Osteocyte (in vitro differentiated cells): ENCODE measurements at places on chromosomes 7 and 10.
A peak's percentile ranks its signal among the peaks of the same experiment; 100 is the strongest.

GRCh38 chr10:12389154-12389734, 39.9 kb downstream of the CAMK1D start:
- DNase-seq: no peak

DNA sequence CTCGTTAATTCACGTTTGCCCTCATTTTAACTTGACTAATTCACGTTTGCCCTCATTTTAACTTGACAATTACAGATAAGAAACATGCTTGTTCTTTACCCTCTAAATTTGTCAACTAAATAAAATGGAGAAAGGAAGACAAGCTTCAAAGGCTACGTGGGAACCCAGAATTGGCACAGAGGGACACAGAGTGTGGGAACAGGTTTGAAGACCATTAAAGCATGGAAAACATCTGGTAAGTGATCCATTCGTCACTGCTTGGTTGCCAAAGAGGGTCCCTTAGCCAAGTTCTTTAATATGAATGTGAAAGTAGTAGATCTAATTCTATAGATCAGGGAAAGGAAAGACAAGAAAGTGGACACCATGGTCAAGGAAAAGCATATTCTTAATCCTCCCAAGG, 57.2 kb downstream of the ITIH5 start:
- DNase-seq: no peak

DNA sequence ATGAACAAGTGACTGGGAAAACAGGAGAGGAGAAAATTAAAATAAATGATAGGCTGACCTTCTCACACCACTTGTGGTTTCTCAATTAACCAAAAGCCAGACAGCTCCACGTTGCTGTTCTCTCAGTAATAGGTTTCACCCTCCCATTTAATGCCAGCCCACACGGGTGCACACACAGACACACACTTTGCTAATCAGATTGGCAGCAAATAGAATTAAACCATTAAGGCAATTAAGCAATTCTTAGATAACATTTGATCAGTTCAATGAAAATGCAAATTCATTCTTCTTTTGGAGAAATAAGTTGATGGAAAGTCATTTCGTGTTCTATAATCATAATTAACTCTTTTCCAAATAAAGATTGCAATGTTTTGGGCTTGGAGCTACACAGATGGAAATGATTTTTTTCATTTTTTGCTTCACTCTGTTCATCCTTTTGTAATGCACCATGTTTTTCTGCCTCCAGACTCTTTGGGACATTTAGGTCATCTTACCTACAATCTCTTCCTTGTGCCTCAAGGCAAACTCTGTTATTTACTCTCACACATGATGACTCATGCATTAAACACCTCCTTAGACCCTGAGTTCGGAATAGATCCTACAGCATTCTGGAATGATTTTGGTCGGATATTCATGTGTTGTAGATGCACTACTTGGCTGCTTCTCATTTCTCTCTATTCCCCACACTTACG, 700.7 kb downstream of the AUTS2 start:
- no peak for DNase-seq

GRCh38 chr10:80487421-80487785, 33.3 kb downstream of the TSPAN14 start:
- no peak for DNase-seq

- no peak for DNase-seq
These were observed 3.6 kb downstream of the ADCK2 start for GRCh38 chr7:140676306-140676705.

GRCh38 chr10:102324061-102324460, 71.4 kb upstream of the NFKB2 start:
- DNase-seq: no peak

GRCh38 chr10:114684822-114685209, 26.7 kb upstream of the ABLIM1 start:
- DNase-seq: no peak

- DNase-seq: no peak
These were observed 97.4 kb downstream of the C10orf105 start for GRCh38 chr10:71622154-71622526.

DNA sequence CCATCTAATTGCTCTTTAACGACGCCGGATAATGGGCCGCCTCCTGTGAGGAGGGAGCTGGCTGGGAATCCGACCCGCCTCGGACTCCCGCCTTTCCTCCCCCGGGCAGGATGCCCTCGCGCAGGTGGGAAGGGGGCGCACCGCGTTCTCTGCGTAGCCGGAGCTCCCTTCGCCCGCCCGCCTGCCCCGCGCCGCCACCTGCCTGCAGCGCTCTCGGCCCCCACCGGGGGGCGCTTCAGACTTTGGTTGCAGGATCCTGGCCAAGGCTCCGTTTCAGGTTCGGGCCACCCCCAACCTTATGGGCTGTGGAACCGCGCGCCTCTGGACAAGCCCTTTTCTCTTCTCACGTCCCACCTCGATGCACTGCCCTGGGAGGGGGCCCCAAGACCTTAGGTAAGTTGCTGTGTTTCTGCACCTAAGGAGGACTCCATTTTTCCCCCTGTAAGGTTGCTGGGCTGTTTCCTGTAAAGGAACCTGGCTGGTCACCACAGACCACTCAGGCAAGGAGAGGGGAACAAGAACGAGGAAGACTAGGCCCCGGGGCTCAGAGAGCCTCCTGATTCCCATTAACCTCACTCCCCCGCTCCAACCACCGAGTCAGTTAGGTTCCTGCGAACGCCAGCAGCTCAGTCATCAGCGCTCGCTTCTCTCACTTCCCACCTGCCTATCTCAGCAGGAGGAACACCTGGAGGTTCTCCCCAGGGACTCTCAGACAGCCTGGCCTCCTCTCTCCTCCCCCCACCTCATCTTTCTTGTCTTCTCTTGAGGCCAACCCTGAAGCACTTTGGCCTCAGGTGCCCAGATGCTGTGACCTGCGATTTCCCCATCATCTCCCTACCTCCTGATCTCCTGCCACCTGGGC, 11.3 kb upstream of the KAZALD1 start:
- DNase-seq: peak; percentile 92

DNA sequence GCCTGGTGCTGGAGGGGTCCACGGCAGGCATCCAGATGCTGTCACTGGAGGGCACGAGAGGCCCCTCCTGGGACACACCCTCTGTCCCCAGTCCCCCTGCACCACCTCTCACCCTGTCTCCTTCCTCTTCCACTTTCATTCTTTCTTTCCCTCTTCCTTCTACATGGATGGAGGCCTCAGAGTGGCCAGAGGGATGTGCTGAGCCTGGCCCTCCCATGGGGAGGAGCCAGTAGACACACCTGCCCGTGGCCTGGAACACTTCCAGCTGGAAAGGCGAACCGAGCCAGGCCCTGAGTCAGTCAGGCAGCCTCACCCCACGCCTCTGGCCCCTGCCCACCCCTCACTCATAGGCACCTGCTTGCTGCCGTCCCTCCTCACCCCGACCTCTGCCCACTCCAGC, 55.9 kb upstream of the MXI1 start:
- no peak for DNase-seq

DNA sequence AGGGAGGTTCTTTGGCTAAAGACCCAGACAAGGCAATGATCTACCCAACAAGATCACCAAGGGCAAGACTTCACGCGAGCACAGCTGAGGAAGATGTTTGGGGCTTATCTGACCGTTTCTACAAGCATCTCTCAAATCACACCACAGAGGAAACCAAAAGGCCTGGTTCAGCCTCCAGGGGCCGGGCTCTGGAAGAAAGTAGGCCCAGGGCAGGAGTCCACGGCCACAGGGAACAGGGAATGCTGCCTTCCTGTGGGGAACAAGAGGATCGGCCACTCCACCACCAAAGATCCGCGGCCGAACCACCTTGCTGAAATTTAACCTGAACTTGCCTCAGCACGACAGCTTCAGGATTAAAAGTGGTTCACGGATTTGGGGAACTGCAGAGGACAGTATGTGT, 332.5 kb downstream of the PTPRN2 start:
- DNase-seq: peak; percentile 72

DNA sequence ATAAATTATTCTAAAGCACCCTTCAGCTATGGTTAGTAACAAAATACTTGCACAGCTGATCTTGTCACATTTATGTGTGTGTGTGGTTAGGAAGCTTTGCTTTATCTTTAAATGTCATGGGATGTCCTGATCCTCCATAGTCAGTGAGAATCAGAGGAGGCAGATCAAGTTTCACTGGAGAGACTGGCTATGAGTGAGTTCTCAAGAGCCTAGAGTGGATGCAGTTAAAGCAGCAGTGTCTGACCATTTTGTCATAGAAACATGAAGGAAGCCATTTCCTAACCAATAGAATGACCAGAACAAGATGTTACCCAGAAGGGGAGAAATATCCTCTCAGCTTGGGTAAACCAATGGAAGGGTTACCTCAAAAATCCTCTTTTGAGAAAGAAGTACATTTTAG, 207.2 kb upstream of the DKK1 start:
- DNase-seq: no peak

GRCh38 chr7:18844735-18845134, 272.7 kb downstream of the TWIST1 start:
- DNase-seq: no peak

DNA sequence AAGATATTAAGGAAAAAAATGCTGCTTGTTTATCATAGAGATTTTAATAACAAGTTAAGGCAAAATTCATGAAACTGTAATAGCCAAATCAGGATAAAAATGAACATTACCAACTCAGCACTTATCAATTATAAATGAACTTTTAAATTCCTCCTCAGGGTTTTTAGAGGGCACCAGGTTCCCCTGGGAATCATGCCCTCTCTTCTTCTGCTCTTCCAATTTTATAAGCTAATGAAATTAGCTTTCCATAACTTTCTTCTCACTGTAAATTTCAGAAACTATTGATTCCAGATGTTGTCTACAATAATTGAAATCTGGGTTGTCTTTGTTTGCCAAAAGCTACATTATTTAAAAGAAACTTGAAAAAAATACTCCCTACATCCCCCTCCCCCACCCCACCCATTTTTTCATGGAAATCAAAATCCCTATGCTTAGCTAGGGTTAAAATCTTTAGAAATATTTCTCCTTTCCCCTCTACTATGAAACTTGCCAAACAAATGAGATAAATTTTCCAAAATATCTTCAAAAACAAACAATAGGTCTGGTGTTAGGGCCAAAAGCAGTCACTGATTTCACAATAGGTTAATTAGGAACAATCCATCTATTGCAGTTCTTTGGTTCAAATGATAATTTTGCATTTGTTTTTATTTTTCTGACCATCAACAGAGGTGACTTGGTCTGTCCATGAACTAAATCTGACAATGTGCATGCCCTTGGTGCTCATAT, 187.7 kb downstream of the DOCK4 start:
- DNase-seq: no peak

GRCh38 chr7:2312267-2312929, 1.8 kb downstream of the SNX8 start:
- DNase-seq: no peak

GRCh38 chr10:32241946-32242345, 105.0 kb downstream of the EPC1 start:
- DNase-seq: no peak

GRCh38 chr7:127683776-127684681, 32.0 kb downstream of the SND1 start:
- DNase-seq: no peak

DNA sequence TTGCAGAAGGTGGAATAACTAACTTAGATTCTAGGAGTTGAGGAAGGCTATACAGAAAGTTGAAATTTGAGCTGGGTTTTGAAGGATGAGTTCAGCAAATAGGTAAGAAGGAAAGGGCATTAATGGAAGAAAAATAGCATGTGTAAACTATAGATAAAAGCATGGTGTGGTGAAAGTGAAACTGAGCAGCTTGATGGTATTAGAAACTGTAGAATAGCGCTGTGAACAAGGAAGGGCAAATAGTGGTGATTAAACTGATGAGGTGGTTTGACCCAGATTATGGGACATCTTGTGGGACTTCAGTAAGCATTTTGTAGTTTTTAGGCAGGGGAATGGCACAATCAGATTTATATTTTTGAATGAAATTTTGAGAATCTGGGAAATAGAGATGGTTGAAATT, 90.5 kb downstream of the EXOC6 start:
- no peak for DNase-seq

DNA sequence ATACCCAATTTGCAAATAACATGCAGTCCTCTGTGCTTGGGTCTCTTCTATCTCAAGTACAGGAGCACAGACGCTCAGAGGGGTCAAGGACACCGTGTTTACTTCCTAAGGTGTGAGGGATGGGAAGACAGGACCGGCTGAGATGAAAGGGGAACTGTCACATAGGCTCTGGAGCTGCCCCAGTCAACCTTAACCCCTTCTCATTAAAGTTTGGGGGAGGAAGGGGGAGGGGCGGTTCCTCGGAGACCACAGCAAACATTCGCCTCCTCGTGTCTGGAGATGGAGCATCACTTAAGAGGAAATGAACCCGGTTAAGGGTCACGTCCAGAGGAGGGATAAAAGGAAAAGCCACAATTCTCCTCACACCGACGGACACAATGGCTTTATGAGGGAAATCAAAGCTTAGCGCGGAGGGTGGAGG, 1.1 kb downstream of the SH3PXD2A start:
- DNase-seq: no peak

DNA sequence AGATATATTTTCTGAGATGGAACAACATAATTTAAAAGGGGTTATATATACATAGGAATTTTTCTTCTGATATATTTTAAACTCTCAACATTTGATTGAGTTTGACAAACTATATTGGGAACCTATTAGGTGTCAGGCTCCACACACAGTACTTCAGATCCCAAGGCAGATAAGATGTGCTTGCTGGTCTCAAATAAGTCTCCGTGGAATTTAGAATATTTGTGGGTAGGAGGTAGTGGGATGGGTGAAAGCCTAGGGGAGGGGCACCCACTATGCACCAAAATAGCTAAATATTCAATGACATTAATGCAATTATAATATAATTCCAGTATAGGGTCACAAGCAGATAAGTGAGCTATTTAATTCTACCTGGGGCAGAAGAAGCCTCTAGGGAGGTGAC, 81.5 kb downstream of the ARL4A start:
- DNase-seq: no peak

GRCh38 chr10:117546020-117546580, 3.6 kb downstream of the EMX2 start:
- DNase-seq: no peak

- DNase-seq: no peak
These were observed 56.2 kb upstream of the ABLIM1 start for GRCh38 chr10:114714281-114714741.

DNA sequence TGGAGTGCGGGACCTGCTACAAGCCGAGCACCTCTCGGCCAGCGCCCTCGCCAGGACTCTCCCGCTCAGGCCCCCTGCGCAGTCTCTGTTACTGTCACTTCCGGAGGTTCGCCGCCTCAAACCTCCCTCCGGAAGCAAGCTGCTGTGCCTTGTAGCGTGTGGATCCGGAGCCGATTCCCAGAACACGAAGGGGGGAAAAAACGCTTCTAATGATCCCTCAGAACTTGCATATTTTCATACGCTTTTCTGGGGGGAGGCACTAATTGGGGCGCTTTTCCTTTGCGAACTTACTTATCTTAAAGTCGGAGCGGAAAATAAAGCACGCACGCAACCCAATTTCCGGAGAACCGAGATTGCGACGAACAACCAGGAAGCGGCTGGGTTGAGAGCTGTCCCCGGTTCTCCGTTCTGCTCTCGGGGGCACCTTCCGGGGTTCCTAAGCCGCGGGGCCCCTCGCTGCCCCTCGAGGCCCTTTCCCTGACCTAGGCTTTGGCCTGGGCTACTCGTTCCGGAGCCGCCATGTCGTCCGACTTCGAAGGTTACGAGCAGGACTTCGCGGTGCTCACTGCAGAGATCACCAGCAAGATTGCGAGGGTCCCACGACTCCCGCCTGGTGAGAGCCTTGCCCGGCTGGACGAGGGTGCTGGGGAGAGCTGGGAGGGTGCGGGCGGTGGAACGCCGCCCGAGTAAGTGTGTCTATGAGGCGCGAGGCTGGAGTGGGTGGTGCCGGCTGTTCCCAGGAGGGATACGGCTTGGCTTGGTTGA, at the start of the genes VTI1A and ZDHHC6:
TSS of gene VTI1A (plus strand) at position 361 of the 765 bp plus-strand sequence. CDS start at position 520, 159 bp downstream.
TSS of gene ZDHHC6 (minus strand) at position 60 of the 765 bp plus-strand sequence. CDS start 1,478 bp downstream, outside the sequence.
- peak; percentile 91 for DNase-seq

- DNase-seq: no peak
These were observed 10.6 kb upstream of the LYZL2 start for GRCh38 chr10:30639946-30640786.
